ENCODE measurements at places on chromosomes 6 and 20. TPM values are rescaled to one million over a fixed set of nuclear protein-coding genes. Genes with fewer than 3 reads are reported as not detected.
A peak's percentile ranks its signal among the peaks of the same experiment; 100 is the strongest.

The RPS6KA2 gene
- total RNA-seq = 43.1 TPM

- no peaks in the 10 kb centered on the region for H3K36me3 ChIP-seq
- no peak overlapping the region for H3K27ac ChIP-seq
- no peaks in the 10 kb centered on the region for H3K27me3 ChIP-seq
- no peak for DNase-seq
- no peak overlapping the region for H3K4me3 ChIP-seq
Measured at GRCh38 chr6:116452531-116452930, 8.6 kb upstream of the CALHM6 start.

The CST9 gene
- total RNA-seq = not detected

- no peak for DNase-seq
- peaks cover 8% of the 10 kb centered on the region for H3K4me1 ChIP-seq
- no peaks in the 10 kb centered on the region for H3K36me3 ChIP-seq
- H3K27me3 ChIP-seq = peaks cover 30% of the 10 kb centered on the region
- H3K4me3 ChIP-seq = no peak overlapping the region
- no peak overlapping the region for H3K27ac ChIP-seq
Measured at GRCh38 chr20:63246490-63247288, 7.6 kb downstream of the NKAIN4 start.

The CAP2 gene
- 15.5 TPM for total RNA-seq

GRCh38 chr6:126111327-126111726 is 125.0 kb downstream of the TRMT11 start:
- H3K36me3 ChIP-seq = no peaks in the 10 kb centered on the region
- no peaks in the 10 kb centered on the region for H3K4me1 ChIP-seq
- no peaks in the 10 kb centered on the region for H3K27me3 ChIP-seq
- H3K4me3 ChIP-seq = no peak overlapping the region
- no peak for DNase-seq
- no peak overlapping the region for H3K27ac ChIP-seq

The ECT2L gene
- total RNA-seq = not detected

GRCh38 chr20:42484335-42484734 is 705.4 kb downstream of the PTPRT start:
- peaks cover 8% of the 10 kb centered on the region for H3K27me3 ChIP-seq
- no peak for DNase-seq
- H3K36me3 ChIP-seq = no peaks in the 10 kb centered on the region
- H3K4me3 ChIP-seq = no peak overlapping the region
- H3K4me1 ChIP-seq = peaks cover 19% of the 10 kb centered on the region

GRCh38 chr20:58508762-58509395 is 6.3 kb downstream of the APCDD1L start:
- DNase-seq = no peak
- H3K4me1 ChIP-seq = no peaks in the 10 kb centered on the region
- peaks cover 4% of the 10 kb centered on the region for H3K36me3 ChIP-seq
- H3K27me3 ChIP-seq = peaks cover 32% of the 10 kb centered on the region

DNA sequence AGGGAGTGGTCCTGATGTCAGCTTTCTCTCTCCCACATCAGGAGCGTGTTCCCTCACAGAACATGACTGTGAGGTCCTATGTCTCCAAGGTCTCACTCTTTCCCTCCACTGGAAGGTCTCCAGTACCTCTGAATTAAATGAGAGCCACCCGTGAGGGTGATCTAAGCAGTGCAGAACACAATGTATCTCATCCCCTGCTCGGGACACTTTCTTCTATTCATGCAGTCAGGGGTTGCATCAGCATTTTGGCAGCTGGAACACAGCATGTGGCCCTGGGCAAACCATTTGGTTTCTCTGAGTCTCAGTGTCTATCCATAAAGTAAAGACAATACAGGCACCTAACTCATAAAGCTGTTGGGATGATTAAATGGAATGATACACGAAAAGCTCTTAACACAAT is 34.2 kb downstream of the MAFB start:
- no peak overlapping the region for H3K4me3 ChIP-seq
- H3K27me3 ChIP-seq = peaks cover 6% of the 10 kb centered on the region
- no peaks in the 10 kb centered on the region for H3K36me3 ChIP-seq
- no peak overlapping the region for H3K27ac ChIP-seq
- H3K4me1 ChIP-seq = no peaks in the 10 kb centered on the region

DNA sequence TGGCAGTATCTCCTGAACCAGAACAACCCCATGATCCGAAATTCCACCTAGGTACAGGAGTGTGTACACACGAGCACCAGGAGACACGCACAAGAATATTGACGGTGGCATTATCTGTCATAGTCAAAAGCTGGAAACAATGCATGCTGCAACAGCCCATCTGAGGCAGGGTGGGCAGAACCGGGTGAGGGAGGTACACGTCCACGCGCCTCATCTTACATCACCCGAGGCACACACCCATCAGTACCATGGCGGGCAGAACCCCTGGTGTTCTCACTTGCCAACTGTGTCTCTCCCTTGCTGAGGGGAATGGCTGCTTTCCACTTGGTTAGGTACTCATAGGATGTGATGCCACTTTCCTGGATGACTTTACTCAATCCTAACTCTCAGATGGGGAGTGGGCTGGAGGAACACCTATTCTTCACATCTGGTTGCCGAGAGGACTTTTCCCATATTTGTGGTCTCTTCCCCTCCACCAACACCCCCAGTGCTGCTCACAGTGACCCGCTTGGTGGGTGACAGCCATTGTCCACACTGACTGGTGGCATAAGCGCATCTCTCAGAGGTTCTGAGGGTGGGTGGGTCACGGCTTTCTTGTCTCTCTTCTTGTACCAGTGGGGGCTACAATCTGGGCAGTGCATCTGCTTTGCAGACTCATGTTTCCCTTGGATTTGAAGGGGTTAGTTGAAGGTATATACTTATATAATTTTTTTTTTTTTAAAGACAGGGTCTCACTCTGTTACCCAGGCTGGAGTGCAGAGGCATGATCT is 13.5 kb downstream of the PPP1R3G start:
- no peak overlapping the region for H3K27ac ChIP-seq
- no peak overlapping the region for H3K4me3 ChIP-seq
- no peaks in the 10 kb centered on the region for H3K36me3 ChIP-seq
- peaks cover 3% of the 10 kb centered on the region for H3K27me3 ChIP-seq

GRCh38 chr6:12200015-12200564 is 90.1 kb upstream of the EDN1 start:
- H3K4me1 ChIP-seq = peaks cover 17% of the 10 kb centered on the region
- no peak for DNase-seq
- H3K36me3 ChIP-seq = no peaks in the 10 kb centered on the region

The RAD21L1 gene
- not detected for total RNA-seq

- no peak for DNase-seq
- H3K27me3 ChIP-seq = peaks cover 14% of the 10 kb centered on the region
- H3K36me3 ChIP-seq = no peaks in the 10 kb centered on the region
- H3K4me3 ChIP-seq = no peak overlapping the region
Measured at GRCh38 chr6:136780972-136781371, 11.3 kb downstream of the MAP3K5 start.

The GNRH2 gene
- 2.7 TPM for total RNA-seq

The TGM3 gene
- total RNA-seq = 0.44 TPM

DNA sequence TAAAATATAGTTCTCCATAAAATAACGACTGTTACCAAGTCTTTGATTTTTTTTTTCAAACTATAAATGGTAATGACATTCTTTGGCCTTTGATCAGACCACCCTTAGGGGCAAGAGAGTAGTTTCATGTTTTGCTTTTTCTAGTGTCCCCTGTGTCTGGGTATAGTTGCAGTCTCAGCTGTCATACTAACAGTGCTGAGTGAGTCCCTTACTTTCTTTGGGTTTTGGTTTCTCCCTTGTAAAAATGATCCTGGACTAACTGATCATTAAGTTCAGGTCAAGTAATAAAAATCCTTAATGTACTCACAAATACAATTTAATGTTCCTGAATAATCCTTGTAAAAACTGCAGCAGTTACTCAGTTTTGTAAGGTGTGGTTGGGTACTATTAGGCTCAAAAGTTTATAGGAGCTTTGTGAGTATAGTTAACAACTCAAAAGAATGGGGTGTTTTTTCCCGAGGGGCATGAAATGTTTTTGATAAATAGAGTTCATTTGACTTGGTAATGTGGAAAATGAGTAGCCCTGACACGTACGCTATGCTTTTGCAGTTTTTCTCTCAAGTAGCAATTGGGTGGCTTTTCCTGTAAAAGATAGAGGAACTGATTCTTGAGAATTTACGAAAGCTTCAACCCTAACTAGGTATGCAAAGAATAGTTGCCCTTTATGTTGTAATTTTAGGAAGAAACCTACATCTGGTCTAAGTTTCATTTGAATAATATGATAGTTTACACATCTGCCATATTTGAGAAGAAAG is 6.2 kb downstream of the PTPN1 start:
- no peak for DNase-seq
- no peak overlapping the region for H3K4me3 ChIP-seq
- H3K4me1 ChIP-seq = peaks cover 22% of the 10 kb centered on the region
- H3K27ac ChIP-seq = no peak overlapping the region
- no peaks in the 10 kb centered on the region for H3K27me3 ChIP-seq

- H3K36me3 ChIP-seq = no peaks in the 10 kb centered on the region
- DNase-seq = no peak
- H3K4me3 ChIP-seq = no peak overlapping the region
- peaks cover 11% of the 10 kb centered on the region for H3K4me1 ChIP-seq
- H3K27me3 ChIP-seq = peaks cover 2% of the 10 kb centered on the region
Measured at GRCh38 chr6:134937426-134937825, 12.5 kb downstream of the ALDH8A1 start.

DNA sequence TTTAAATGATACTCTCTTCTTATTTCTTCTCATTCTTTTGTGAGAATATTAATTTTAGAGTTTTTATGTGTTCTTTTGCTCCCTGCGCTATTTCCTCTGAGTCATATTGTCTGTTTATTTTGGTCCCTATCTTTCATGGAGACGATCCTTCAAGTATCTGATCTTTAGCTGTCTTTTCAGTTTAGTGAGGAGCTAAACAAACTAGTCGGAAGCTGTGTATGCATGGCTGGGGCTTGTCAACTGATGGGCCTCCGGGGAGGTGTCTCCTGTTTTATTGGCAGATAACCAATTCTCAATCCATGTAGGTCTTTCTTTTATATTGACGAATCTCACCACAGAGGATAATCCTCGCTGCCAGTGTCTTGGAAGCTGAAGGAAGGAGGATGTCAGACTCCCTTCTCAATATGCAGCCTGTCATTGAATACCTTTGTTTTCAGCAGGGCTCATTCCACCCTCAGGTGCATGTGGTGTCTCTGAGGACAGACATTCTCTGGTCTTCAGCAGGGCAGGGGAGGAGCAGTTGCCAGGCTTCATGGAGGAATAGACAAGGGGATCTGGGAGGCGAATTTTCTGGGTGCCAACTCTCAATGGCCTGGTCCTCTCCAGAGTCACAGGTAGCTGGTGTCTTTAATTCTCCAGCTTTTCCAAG is 64.9 kb downstream of the RNF182 start:
- no peak for DNase-seq
- no peaks in the 10 kb centered on the region for H3K36me3 ChIP-seq
- no peak overlapping the region for H3K4me3 ChIP-seq
- peaks cover 16% of the 10 kb centered on the region for H3K27me3 ChIP-seq

DNA sequence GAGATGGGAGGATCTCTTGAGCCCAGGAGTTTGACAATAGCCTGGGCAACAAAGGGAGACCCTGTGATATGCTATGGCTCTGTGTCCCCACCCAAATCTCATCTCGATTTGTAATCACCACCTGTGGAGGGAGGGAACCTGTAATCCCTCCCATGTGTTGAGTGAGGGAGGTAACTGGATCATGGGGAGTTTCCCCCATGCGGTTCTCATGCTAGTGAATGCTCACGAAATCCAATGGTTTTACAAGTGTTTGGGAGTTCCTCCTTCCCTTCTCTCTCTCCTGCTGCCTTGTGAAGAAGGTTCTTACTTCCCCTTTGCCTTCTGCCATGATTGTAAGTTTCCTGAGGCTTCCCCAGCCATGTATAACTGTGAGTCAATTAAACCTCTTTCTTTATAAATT is 3.4 kb downstream of the NUDT3 start:
- DNase-seq = no peak
- no peak overlapping the region for H3K27ac ChIP-seq
- no peaks in the 10 kb centered on the region for H3K36me3 ChIP-seq
- no peak overlapping the region for H3K4me3 ChIP-seq
- no peaks in the 10 kb centered on the region for H3K27me3 ChIP-seq

DNA sequence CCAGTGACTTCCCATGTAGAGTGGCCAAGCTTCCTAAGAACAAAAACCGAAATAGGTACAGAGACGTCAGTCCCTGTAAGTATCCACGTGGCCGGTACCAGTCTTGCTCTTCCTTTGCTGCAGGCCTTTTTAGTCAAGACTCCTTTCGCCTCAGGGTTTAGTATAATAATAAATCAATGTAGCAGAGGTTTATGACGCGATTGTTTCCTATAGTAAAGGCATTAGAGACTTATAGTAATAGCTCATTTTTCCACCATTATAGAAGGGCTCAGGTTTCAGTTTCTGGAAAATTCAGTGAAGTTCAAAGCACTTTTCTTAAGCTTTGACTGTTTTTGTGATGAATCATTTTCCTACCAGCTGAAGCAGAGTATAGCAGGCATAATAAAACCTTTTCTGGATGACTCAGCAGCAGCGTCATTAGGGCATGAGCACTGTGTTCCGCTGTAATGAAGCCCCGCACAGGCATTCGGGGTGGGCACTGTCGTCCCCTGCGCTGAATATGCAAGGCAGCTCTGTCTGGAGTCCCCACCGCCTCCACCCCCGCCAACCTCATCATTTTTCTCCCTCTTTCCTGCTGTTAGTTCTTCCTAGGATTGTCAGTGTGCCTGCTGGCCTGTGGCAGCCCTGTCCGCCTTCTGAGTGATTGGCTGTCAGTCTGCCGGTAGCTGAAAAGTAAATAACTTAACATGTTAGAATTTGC is 51.3 kb downstream of the PTPN1 start:
- no peak for DNase-seq
- H3K36me3 ChIP-seq = peaks cover 11% of the 10 kb centered on the region
- H3K4me1 ChIP-seq = no peaks in the 10 kb centered on the region
- no peaks in the 10 kb centered on the region for H3K27me3 ChIP-seq
- peak overlapping the region; percentile 62 for H3K27ac ChIP-seq

- H3K27ac ChIP-seq = no peak overlapping the region
- no peaks in the 10 kb centered on the region for H3K27me3 ChIP-seq
- no peak overlapping the region for H3K4me3 ChIP-seq
- DNase-seq = no peak
Measured at GRCh38 chr6:113739041-113739655, 118.0 kb upstream of the MARCKS start.

The GLP1R gene
- total RNA-seq = 4.0 TPM

The WFDC5 gene
- total RNA-seq = not detected

GRCh38 chr6:83844170-83844569 is 9.0 kb upstream of the RIPPLY2 start:
- H3K27me3 ChIP-seq = peaks cover 13% of the 10 kb centered on the region
- no peak overlapping the region for H3K4me3 ChIP-seq
- DNase-seq = no peak
- H3K4me1 ChIP-seq = no peaks in the 10 kb centered on the region
- H3K36me3 ChIP-seq = no peaks in the 10 kb centered on the region

GRCh38 chr6:144294016-144294415 is 8.9 kb downstream of the UTRN start:
- H3K36me3 ChIP-seq = peaks cover 37% of the 10 kb centered on the region
- no peaks in the 10 kb centered on the region for H3K27me3 ChIP-seq
- no peak overlapping the region for H3K4me3 ChIP-seq
- H3K4me1 ChIP-seq = peaks cover 29% of the 10 kb centered on the region

DNA sequence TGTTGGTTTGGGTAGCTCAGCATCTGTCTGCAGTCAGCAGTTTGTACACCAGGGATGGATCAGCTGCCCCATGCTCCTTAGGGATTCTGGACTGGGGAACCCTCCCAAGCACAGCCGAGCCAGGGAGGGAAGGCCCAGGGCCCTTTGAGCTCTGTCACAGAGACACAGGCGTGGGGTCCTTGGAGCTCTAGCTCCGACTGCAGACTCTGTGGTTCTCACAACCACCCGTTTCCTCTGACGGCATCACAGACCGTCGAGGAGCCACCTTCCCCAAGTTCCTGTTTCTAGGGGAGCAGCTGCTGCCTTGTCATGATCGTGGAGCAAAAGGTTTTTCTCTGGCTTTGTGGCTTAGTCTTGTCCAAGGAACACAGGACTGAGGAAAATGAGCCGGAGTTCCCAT is at the start of gene SLA2:
Gene SLA2, minus strand, starts transcription at position 199 of the 400 bp plus-strand sequence. CDS start 4,861 bp downstream, outside the sequence.
- H3K36me3 ChIP-seq = no peaks in the 10 kb centered on the region
- H3K4me1 ChIP-seq = peaks cover 13% of the 10 kb centered on the region
- peak within 1 kb of the TSS; percentile 81 for H3K27ac ChIP-seq
- no peak for DNase-seq
- no peaks in the 10 kb centered on the region for H3K27me3 ChIP-seq
